ENCODE measurements at places on chromosomes 1 and 21. TPM values are rescaled to one million over a fixed set of nuclear protein-coding genes. Genes with fewer than 3 reads are reported as not detected.

The CRNN gene
- polyA plus RNA-seq, result 0.43 TPM

DNA sequence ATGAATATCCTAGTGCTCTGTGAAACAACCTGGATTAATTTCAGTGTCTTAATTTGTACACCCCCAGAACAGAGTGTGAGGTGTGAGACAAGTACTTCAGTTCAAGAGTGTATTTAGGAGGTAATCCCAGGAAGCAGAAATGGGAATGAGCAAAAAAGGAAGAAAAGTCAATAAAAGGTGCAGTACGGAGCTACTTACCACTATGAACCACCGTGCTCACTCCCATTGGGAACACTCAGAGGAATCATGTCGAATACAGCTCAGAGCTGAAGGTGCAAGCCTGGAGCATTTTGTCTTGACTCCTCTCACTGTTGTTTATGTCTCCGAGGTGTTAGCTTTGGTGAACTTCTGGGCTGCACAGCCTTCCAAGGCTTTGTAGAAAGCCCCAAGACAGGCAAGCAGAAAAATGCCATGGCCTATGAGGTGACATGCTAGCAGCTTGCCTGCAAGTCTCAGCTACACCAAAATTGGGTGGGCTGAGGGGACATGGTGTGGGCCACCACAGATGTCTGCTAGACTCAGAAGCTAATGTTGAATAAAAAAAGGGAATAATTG is 7.4 kb upstream of the SVBP start:
- no peak overlapping the region for H3K4me3 ChIP-seq
- H3K36me3 ChIP-seq, result no peaks in the 10 kb centered on the region
- H3K4me1 ChIP-seq, result no peaks in the 10 kb centered on the region
- no peaks in the 10 kb centered on the region for H3K27me3 ChIP-seq

GRCh38 chr1:21955501-21956281 is 18.6 kb upstream of the HSPG2 start:
- no peaks in the 10 kb centered on the region for H3K36me3 ChIP-seq
- DNase-seq, result no peak
- H3K4me3 ChIP-seq, result no peak overlapping the region
- no peaks in the 10 kb centered on the region for H3K27me3 ChIP-seq
- peak overlapping the region; percentile 29 for H3K27ac ChIP-seq

- DNase-seq, result no peak
- H3K4me1 ChIP-seq, result no peaks in the 10 kb centered on the region
- H3K36me3 ChIP-seq, result no peaks in the 10 kb centered on the region
- no peak overlapping the region for H3K27ac ChIP-seq
- H3K4me3 ChIP-seq, result no peak overlapping the region
Measured at GRCh38 chr1:221161571-221162041, 282.4 kb downstream of the HLX start.

The IL19 gene
- polyA plus RNA-seq, result 1.0 TPM

All from thymus (tissue), 14 donors.